ENCODE measurements at places on chromosomes 1 and 21. TPM values are rescaled to one million over a fixed set of nuclear protein-coding genes. Genes with fewer than 3 reads are reported as not detected.

- H3K27me3 ChIP-seq = no peaks in the 10 kb centered on the region
- no peak overlapping the region for H3K27ac ChIP-seq
- no peak overlapping the region for H3K4me3 ChIP-seq
- DNase-seq = no peak
These were observed 218.1 kb upstream of the FAM78B start for GRCh38 chr1:166384948-166385347.

- peak overlapping the region; percentile 94 for H3K27ac ChIP-seq
- H3K36me3 ChIP-seq = no peaks in the 10 kb centered on the region
- H3K4me3 ChIP-seq = no peak overlapping the region
- DNase-seq = peak; percentile 89
These were observed 43.2 kb upstream of the FMO2 start for GRCh38 chr1:171141688-171142415.

- peaks cover 8% of the 10 kb centered on the region for H3K36me3 ChIP-seq
- H3K27me3 ChIP-seq = no peaks in the 10 kb centered on the region
- no peak for DNase-seq
- no peak overlapping the region for H3K27ac ChIP-seq
- no peak overlapping the region for H3K4me3 ChIP-seq
These were observed 15.0 kb downstream of the SPRTN start for GRCh38 chr1:231353086-231353485.

GRCh38 chr1:167515893-167516321, 2.4 kb downstream of the CD247 start:
- no peak overlapping the region for H3K27ac ChIP-seq
- H3K4me1 ChIP-seq = no peaks in the 10 kb centered on the region
- H3K4me3 ChIP-seq = no peak overlapping the region
- no peak for DNase-seq
- no peaks in the 10 kb centered on the region for H3K36me3 ChIP-seq

- no peak overlapping the region for H3K27ac ChIP-seq
- H3K36me3 ChIP-seq = no peaks in the 10 kb centered on the region
- H3K4me1 ChIP-seq = no peaks in the 10 kb centered on the region
- H3K4me3 ChIP-seq = no peak overlapping the region
- no peaks in the 10 kb centered on the region for H3K27me3 ChIP-seq
These were observed 71.0 kb downstream of the COLGALT2 start for GRCh38 chr1:183966487-183966886.

DNA sequence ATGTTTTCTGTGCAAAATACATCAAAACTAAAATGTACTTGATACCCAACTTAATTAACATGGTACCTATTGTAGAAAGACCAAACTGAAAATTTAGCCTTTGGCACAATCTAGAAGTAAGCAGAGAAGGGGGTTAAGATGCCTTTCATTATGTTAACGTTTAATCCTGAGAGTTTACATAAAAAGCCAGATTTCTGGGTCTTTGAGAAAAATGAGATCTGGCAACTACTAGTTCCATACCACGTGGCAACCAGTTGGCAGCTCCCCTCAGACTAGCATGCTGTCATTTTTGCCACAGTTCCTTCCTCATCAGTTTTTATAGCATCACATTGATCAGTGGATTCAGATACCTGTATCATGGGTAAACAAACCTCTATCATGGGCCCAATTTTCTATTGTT, 1.5 kb downstream of the RO60 start:
- no peak overlapping the region for H3K4me3 ChIP-seq
- DNase-seq = peak; percentile 49
- H3K27ac ChIP-seq = no peak overlapping the region
- H3K27me3 ChIP-seq = no peaks in the 10 kb centered on the region
- peaks cover 8% of the 10 kb centered on the region for H3K4me1 ChIP-seq

DNA sequence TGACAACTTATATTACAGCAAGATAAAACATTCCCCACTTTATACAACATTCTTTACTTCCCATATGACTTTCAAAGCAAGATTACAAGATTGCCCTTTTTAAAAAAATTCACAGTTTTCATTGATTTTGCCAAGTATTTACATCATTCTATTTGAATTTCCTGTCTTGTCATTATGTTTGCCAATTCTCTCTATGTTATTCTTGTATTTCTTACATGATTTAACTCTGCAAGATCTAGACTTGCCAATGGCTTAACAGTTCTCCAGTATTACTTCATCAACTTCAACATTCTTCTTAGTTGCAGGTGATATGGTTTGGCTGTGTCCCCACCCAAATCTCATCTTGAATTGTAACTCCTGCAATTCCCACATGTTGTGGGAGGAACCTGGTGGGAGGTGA, 31.6 kb downstream of the FMO4 start:
- DNase-seq = no peak
- H3K27ac ChIP-seq = no peak overlapping the region
- no peaks in the 10 kb centered on the region for H3K27me3 ChIP-seq
- H3K4me3 ChIP-seq = no peak overlapping the region
- no peaks in the 10 kb centered on the region for H3K4me1 ChIP-seq
- H3K36me3 ChIP-seq = no peaks in the 10 kb centered on the region

LIPI gene
- not detected for polyA plus RNA-seq

OLFML3 gene
- 11.6 TPM for polyA plus RNA-seq

SHISA4 gene
- 7.7 TPM for polyA plus RNA-seq
